ENCODE measurements at places on chromosomes 12 and 14.

- DNase-seq = no peak
These were observed 110.1 kb downstream of the GPR135 start for GRCh38 chr14:59355091-59355490.

DNA sequence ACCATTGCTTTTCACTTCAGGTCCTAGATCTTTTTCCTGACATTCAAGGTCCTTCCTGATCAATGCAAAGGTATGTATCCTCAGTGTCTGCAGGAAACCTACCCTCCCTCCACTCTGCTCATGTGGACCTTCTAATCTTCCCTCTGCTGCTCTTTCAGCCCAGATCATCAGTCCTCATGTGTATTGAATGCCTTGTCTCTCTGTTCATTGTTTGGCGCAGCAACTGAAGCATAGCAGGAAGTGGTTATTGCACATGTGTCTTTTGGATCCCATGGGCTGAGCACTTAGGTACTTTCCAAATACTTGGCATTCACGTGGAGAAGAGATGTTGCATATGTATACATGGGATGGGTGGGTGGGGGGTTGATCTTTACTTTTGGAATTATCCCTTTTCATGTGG, 4.3 kb upstream of the NIN start:
- DNase-seq = no peak

DNA sequence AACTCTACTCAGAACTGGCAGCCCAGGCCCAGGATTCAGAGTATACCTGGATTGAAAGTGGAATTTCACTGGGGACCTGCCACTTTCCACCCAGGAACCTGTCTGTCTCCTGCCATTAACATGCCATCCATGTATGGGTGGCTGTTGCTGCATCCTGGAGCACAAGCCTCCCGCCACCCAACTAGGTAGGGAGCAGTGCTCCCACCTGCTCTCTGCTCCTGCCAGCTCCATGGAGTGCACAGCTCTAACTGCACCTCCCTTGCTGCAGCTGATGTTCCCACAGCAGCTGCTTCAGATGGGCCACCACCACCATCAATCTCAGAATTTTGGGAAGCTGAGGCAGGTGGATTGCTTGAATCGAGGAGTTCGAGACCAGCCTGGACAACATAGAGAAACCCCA, 17.1 kb upstream of the NTS start:
- no peak for DNase-seq

GRCh38 chr12:121282072-121282742, 14.3 kb downstream of the CAMKK2 start:
- DNase-seq = no peak

- DNase-seq = no peak
These were observed 250.5 kb downstream of the ASCL1 start for GRCh38 chr12:103207936-103208335.

Data from stimulated activated CD8-positive, alpha-beta memory T cell treated with anti-CD3 and anti-CD28 coated beads, Interleukin-15, amount 100 ng/mL, for 4 hours (primary cell).